ENCODE measurements at places on chromosomes 7 and 10.

GRCh38 chr7:98315318-98315993 is 34.0 kb downstream of the BRI3 start:
- no peak for DNase-seq

- DNase-seq, result no peak
Measured at GRCh38 chr7:12827920-12828319, 140.5 kb downstream of the ARL4A start.

DNA sequence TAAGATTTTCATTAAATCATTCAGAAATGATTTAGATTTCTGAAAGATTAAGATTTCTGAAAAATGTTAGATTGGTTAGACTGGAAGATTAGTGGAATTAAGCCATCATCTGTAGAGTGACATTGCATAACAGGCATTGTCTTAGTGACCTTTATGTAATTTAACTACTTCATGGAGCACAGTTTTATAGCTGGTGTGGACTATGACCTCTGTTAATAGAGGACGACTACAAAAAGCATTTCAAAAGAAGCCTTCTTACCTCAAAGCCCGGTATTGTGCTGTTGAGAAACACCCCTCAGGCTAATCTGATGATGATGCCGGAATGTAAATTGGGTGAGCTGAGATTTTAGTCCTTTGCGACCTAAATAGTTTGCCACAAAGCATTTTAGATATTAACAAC is 55.6 kb downstream of the GALNT11 start:
- DNase-seq, result no peak

GRCh38 chr7:17668122-17668521 is 272.2 kb downstream of the SNX13 start:
- no peak for DNase-seq

- DNase-seq, result peak; percentile 27
Measured at GRCh38 chr10:56622335-56622973, 261.4 kb upstream of the ZWINT start.

GRCh38 chr7:22129166-22129565 is 183.5 kb upstream of the CDCA7L start:
- no peak for DNase-seq

GRCh38 chr7:111855842-111856227 is 293.5 kb upstream of the IMMP2L start:
- DNase-seq, result no peak

GRCh38 chr10:131757285-131758058 is 143.3 kb upstream of the PPP2R2D start:
- DNase-seq, result no peak

GRCh38 chr7:6165521-6166320 is 106.7 kb downstream of the CYTH3 start:
- no peak for DNase-seq

DNA sequence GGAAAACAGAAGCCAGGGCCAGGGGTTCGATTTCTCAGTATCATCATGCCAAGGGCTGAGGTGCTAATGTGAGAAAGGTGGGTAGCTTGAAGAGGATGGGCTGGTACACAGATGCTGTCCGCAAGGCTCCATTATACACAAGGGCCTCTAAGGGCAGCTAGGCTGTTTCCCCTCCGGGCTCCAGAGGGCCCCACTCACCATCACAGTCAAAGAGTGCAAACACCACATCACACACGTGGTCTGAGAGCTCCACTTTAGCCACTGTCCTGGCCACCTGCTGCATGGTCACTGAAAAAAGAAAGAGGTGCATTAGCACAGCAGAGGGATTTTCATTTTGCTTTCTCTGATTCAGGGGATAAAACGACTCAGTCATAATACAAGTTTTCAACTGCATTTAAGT is 20.9 kb upstream of the DNAJB12 start:
- DNase-seq, result no peak

GRCh38 chr10:71145352-71145945 is 66.9 kb upstream of the UNC5B start:
- no peak for DNase-seq

- no peak for DNase-seq
Measured at GRCh38 chr10:11730779-11731178, 11.4 kb upstream of the ECHDC3 start.

- no peak for DNase-seq
Measured at GRCh38 chr10:102465466-102465865, 14.1 kb upstream of the C10orf95 start.

- DNase-seq, result no peak
Measured at GRCh38 chr7:33815336-33815735, 90.0 kb upstream of the BMPER start.

DNA sequence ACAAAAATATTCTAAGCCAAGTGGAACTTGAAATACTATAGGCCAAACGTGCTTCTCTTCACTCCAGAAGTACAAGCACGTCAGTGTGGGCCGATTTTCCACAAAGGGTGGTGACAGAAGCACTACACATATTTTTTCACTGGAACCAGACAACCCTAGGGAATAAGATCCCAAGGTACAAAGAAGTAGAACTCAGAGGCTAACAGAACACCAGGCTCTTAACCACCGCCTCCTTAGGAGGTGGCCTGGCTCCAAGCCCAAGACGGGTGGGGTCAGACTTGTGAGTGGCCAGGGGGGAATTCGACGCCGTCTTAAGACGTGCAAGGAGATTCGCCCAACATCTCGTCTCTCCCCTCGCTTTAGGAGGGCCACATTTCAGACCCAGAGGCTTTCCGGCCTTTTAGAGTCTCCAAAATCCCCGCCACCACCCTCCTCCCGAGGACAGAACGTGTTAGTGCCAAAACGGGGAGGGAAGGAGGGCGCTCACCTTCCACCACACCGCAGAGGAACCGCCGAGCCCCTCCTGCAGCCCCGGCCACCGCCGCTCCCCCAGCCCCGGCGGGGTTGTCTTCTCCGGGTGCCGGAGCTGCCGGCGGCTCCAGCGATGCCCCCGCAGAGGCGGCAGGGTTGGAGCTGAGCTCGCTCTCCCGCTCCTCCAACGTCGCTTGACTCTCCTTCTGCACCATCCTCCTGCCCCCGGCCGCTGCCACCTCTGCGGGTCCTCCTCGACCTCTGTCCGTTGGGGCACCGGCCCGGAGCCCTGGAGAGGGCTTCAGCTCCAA is 716 bp downstream of the OGA start:
- peak; percentile 77 for DNase-seq

GRCh38 chr10:44968500-44969400 is 9.1 kb downstream of the RASSF4 start:
- no peak for DNase-seq

DNA sequence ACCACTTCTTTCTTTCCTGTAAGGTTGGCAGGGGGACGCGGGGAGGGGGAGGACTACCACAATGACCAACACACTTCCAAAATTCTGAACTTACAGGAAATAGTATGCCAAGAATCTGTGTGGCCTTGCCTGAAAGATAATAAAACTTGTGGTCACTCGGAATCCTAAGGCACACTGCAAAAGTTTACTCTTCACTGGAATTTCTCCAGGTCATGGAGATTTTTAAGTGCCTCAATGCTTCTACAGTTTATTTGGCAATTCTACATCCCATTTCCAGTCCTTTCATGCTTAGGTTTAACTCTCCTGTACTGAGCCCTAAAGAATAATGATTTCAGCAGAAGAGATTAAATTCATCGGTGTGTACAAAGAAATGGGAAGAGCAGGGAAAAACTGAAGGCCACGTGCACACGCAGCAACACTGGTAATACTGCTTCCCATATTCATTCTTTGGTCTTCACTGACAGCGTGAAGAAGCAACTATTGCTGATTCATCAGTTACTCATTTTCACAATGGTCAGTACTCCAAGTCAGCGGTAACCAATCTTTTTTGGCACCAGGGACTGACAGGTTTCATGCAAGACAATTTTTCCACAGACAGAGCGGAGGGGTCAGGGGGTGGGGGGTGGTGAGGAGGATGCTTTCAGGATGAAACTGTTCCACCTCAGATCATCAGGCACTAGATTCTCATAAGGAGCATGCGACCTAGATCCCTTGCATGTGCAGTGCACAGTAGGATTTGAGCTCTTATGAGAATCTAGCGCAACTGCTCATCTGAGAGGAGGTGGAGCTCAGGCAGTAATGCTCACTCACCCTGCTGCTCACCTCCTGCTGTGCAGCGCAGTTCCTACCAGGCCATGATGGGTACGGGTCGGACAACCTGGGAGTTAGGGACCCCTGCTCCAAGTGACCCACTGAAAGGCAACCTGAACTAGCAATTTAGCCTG is 9.8 kb downstream of the LARP4B start:
- DNase-seq, result no peak

- DNase-seq, result no peak
Measured at GRCh38 chr7:74053589-74054186, 25.7 kb downstream of the ELN start.

GRCh38 chr7:685540-685939 is 41.0 kb upstream of the DNAAF5 start:
- DNase-seq, result no peak

GRCh38 chr10:80957161-80957560 is 419.5 kb downstream of the SH2D4B start:
- no peak for DNase-seq

- no peak for DNase-seq
Measured at GRCh38 chr10:60171436-60172013, 218.2 kb downstream of the ANK3 start.

GRCh38 chr10:43203448-43204041 is 63.3 kb downstream of the RASGEF1A start:
- no peak for DNase-seq

Data from RPMI8226 (cell line).